ENCODE measurements at places on chromosomes 12 and 14.

DNA sequence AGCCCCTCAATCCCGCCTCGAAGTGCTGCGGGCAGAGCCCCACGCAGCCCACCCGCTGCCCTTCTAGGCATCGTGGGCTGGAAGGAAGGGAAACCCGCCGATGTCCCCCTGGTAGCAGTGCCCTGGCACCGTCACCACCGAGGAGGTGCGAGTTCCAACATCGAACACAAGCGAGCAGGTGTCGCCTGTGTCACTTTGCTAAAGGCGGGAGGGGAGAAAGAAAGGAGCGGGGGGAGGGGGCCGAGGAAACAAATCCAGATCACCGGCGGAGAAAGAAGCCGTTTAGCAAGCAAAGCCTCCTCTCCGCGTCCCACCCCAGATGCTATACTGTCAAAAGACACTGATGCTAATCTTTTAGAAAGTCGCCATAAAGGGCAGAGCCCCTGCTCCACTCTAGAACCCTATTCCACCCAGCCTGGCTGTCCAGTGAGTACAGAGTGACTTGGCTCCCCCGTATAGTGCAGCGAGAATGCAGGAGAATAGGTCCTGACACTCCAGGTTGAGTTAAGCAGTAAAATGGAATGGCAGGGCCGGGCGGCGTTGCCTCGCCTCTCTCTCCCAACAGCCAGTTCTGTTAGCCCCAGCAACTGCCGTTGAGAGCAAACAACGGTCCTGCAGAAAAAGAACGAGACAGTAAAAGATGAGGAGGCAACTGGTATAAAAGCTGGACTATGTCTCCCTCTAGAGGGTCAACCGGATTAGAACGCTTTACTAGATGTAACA is 67.9 kb upstream of the USP15 start:
- peak; percentile 71 for DNase-seq

DNA sequence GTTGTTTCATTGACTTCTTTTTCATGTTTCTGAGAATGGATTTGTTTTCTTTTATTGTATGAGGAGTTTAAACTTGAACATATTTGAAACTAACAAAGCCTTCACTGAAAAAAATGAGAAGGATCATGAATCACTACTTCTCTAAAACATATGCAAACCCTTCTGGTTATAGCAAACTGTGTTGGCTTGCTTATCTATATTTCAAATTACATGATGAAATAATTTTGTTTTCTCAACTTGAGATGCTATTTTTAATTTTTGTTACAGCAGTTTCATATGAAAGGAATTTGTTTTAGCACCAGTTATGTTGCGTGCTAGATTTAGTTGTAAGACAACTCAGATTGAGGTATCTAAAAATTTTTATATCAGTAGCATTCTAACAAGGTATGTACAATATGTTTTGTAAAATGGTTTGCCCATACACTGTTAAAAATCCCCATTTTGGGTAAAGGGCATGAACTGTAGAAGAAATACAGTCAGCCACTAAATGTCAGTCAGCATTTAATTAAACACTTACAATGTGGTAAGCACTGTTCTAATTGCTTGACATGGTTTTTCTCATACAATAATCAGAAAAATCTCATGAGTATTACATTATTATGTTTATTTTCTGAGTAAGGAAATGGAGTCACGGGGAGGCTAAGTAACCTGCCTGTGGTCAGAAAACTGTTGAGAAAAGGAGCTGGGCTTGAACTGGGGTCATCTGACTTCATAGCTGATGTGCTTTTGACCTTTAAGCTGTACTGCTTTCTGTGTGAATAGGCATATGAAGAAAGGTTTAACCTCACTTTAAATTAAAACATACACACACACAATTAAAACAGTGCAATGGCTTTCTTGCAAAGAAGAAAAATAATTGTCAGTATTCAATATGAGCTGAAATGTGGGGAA is 105.7 kb downstream of the PLEKHA5 start:
- DNase-seq, result no peak

GRCh38 chr12:630656-631632 is 32.3 kb downstream of the NINJ2 start:
- no peak for DNase-seq

DNA sequence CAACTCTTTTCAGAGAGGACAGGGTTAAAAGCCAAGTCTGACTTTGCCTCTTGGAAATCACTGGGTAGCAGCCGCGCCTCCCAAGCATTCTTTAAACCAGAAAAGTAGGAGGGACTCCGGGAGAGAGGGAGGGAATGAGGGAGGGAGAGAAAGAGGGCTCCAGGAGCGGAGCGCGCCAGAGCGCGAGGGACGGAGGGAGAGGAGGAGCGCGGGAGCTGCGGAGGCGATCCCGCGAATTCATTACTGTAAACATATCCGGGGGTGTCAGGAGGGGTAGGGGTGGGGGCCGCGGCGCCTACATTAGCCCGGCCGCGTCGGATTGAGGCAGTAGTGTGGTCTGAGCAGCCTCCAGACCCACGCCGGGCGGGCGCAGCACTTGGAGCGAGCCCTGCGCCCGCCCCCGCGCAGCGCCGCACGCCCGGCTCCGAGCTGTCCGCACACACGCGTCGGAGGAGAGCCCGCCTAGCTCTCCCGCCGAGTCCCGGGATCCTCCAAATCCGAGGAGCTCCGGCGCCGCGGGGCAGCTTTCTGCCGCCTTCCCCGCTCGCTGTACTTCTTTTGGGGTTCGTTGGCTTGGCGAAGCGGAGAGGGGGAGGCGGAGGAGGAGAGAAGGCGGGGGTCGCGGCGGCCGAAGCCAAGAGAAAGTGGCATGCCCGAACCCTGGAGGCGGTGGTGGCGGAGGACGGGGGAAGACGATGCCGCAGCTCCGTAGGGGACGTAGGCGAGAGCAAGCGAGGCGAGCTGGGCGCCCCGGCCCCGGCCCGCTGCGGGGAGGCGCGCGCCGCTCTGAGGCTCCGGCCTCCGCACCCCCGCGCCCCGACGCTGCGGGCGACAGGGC is 3.3 kb downstream of the FLRT2 start:
- no peak for DNase-seq

GRCh38 chr12:112330706-112331105 is 51.5 kb downstream of the HECTD4 start:
- DNase-seq, result no peak

DNA sequence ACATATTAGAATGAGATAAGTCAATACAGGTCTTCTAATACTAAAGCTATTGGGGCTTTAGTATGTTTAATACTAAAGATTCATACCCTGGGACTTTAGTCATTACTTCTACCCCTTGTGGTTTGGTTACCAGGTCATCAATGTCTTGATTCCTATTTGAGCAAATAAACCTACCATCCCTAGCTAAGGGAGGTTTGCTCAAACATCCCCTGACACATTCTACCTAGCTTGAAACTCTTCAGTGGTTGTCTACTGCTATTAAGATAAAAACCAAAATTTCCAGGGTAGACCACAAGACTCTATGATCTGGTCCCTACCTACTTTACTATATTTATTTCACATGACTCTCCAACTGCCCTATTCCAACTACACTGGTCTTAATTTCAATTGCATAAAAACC is 7.3 kb upstream of the C2CD5 start:
- DNase-seq, result no peak

DNA sequence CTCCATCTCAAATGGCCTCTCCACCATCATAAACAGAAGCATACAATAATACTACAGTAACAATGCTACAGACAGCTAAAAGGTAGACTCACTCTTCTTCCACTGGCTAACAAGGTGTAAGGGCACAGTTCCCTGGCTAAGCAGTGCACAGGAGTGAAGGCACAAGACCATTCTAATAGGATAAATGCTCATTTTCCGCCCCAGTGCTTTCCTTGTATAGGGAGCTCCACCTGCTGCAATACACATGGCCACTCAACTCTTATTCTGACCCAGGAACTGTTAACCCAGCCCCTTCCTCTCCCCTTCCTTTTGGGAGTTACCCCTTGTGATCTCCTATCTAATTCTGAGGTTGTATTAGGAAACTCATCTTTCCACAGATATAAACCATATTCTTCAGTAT is 124.6 kb downstream of the KCNK10 start:
- DNase-seq, result no peak

DNA sequence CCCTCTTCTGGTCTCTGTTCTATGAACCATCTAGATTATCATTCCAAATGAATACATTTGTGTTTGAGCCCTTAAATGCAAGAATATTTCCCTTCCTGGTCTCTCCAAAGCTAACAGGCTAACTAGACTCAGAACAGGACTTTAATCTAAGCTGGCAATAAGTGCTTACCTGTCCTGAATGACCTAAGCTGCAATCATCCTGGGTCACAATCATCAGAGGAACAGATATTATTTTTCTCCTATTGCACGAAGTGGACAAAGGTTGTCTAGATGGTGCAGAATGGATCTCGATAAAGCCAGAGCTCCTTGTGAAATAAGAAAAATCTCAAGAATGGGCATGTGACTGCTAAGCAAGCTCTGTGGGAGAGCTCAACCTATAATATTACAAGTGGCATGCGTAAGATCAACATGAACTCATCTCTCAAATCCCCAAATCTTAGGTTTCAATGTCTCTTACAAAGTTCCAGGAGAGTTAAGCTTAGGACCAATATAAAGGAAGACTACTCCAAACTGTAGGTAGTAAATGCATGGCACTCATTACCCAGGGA is 10.6 kb upstream of the NUMB start:
- no peak for DNase-seq

DNA sequence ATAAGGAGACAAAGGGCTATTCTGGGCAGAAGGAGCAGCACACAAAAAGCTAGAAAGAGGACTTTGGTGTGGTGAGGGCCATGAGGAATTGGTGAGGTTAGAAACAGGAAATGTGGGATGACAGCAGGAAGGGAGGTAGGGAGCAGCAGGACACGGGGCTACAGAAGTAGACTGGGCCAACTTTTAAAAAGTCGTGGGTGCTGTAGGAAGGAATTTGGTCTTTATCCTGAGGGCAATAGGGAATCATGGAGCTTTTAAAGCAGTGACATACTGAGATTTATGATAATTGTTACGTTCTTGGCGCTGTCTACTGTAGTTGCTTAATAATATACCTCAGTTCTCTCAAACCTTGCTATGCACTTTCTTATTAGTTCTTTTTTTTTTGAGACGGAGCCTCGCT is 8.2 kb upstream of the CHURC1 start:
- no peak for DNase-seq

DNA sequence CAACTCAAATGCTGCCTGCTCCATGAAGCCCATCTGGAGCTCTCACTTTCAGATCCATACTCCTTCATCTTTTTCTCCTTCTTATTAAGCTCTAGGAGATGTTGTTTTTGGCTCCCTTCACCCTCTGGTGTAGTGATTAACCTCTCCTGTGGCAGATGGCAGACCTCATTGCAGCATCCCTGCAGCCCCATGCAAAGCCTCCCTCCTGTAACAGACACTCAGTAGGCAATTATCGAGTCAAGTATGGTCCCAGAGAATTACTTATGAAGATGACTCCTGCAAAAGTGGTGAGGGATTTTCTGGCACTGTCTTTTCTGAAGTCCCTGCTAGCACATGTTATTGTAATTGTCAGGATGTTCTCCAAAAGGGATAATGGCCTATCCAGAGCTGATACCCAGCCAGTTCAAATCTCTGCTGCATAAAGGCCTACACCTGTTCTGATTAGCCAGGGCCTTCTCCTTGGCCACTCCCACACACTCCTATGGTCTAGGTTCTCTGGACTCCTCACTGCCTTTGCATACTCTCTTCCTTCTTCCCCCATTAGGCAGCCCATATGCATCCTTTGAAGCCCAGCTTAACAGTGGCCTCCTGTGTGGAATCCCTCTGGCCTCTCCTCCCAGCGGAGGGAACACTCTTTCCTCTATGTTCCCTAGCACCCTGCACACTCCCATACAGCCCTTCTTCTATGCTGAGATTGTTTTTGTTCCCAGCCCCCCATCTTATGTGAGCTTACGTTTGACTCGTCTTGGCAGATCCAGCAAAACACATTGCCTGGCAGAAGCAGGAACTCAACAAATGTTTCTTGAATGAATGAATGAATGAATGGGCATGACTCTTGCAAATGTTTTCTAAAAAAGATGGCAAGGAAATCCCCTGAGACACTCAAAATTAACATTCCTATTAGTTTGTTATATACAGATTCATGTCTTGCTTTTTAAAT is 43.9 kb upstream of the MDM1 start:
- no peak for DNase-seq

- no peak for DNase-seq
Measured at GRCh38 chr12:114430306-114430705, 24.4 kb upstream of the TBX5 start.

- no peak for DNase-seq
Measured at GRCh38 chr12:111268738-111269572, 99.9 kb downstream of the PHETA1 start.

GRCh38 chr12:119835068-119835467 is 42.1 kb downstream of the CIT start:
- DNase-seq, result no peak

DNA sequence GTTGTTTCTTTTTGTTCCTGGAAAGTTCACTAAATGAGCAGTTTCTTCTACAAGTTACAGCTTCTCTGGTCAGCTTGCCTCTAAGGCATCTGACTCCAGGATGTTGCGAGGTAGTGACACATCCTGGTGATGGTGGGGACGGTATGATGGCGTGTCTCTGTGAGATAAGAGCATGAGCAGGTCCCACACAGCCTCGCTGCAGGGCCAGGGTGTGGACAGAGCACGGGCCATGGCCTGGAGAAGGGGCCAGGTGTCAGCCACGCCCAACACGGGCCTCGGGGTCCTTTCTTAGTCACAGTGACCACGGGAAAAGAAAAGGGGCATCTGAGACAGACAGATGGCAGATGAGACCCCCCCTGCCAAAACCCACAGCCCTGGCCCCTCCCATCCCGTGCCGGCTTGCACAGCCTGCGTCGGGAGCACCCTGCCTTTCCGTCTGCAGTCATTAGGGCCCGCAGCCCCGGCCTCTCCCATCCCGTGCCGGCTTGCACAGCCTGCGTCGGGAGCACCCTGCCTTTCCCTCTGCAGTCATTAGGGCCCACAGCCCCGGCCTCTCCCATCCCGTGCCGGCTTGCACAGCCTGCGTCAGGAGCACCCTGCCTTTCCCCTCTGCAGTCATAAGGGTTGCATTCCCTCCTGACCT is 79.3 kb upstream of the DYNC1H1 start:
- no peak for DNase-seq

- DNase-seq, result no peak
Measured at GRCh38 chr12:108570743-108571608, 8.6 kb downstream of the ISCU start.

- no peak for DNase-seq
Measured at GRCh38 chr14:43003845-43004244, 1397.2 kb downstream of the LRFN5 start.

DNA sequence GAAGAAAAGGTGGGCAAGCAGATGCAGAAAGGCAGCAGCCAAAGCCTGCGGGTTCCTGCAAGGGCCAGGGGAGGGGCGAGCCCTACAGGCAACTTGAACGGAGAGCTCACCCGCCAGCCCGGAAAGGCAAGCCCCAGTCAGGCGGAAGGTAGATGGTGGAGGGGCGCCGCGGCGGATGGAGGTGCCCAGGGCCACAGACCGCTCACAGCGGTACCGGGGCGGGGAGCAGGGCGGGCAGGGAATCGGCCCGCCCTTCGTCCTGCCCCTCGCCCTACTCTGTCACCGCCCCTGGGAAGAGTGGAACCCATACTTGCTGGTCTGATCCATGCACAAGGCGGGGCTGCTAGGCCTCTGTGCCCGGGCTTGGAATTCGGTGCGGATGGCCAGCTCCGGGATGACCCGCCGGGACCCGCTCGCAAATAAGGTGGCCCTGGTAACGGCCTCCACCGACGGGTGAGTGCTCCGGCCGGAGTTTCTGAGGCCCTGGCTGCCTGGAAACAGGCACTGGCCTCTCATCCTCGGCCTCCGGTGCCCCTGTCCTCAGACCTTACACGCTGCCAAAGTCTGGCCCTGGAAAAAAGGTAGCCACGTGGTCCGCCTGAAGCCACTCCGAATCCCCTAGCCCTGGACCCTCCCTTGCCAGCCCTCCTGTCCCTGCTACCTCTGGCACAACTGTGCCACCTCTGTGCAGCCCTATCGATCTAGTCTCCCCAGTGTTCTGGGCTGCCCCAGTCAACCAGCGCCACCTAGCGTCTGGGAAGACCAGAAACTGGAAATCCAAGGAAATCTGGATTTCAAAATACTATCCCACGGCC is at the start of gene DHRS4:
Gene DHRS4 (plus strand): TSS at position 307 of the 815 bp plus-strand sequence. CDS start 19 bp downstream, at position 326.
- DNase-seq, result peak; percentile 56
